Right renal cortex interstitium (tissue), 3 donors: ENCODE measurements at places on chromosomes 6 and 20. TPM values are rescaled to one million over a fixed set of nuclear protein-coding genes. Genes with fewer than 3 reads are reported as not detected.

DNA sequence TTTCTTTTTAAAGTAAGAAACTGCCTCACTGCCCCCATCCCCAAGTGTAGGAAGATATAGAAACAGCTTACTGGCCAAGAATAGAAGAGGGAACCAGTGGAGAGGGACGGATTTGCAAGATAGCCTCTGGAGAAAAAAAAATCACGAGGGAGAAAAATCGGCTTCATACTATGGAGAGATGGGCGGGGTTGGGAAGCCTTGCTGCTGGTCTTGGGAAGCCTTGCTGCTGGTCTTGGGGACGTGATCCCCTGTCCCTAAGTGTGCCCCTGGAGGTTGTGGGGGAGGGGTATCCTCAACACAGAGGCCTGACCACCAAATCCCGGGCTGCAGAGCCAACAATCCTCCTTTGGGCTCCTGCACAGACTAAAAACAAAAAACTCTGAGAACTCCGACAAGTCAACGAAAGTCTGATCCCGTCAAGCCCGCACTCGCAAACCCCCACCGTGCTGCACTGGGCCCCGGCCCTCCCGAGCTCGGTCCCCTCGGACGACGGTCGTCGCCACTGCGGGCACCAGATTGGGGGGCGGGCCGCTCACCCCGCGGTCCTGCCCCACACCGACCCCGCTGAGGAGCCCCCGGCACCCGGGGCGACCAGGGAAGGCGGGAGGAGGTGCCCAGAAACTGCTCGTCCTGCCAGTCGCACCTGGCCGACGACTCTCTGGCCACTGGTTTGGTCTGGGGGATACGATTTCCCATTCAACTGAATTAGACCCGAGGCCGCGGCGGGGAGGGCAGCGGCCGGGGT, 750 bp downstream of the MAP7 start:
- no peak for DNase-seq

Gene VWA7
- 8.5 TPM for polyA plus RNA-seq

Gene FOXA2
- 0.06 TPM for polyA plus RNA-seq

DNA sequence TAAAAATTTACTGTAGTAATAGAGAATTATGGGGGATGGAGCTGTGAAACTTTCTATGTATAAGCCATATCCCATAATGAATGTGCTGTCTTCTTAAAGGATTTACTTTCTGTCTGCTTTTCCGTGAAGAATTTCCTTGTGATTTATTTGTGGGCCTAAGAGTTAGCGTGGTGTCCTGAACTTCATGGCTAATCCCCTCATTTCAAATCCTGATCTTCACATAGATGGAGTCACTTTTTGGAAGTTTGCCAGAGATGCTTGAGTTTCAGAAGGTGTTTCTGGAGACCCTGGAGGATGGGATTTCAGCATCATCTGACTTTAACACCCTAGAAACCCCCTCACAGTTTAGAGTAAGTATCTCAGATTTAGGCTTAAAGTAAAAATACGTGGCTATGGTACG, 19.4 kb upstream of the CLDN20 start:
- DNase-seq: no peak

DNA sequence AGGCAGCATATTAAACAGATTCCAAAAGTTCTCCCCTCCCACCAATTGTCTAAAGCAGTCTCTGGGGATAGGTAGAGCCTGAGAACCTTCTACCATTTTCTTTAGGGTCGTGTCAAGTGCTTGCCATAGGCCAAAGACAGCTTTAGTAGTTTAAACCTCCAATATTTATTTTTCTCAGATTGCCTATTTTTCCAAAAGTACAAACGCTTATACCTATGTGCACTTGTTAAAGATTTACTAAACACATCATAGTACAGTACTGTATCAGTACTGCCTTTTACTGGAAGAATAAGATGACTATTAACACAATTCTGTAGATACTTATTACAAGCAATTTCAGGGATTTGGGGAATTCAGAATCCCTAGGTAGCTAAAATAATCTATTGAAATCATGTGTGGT, 29.4 kb downstream of the AKIRIN2 start:
- DNase-seq: no peak

GRCh38 chr20:1241456-1241855, 15.6 kb downstream of the RAD21L1 start:
- DNase-seq: no peak

DNA sequence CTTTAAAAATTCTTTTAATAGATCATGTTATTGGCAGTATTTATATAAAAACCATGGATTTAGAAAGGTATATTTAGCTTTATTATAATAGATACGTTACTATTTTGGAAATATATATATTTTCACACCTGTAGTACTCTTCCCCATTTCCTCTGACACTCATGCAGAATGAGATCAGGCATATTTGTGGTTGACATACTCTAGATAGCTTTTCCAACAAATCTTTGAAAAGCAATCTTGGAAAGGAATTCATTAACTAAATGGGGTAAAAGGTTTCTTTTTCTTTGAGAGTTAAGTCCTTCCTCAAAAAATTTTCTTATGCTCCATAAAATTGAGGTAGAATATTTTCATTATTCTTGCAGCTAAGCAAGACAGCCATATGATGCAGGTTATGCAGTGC, 14.5 kb downstream of the ASF1A start:
- DNase-seq: no peak

Gene TRERF1
- polyA plus RNA-seq: 14.0 TPM

DNA sequence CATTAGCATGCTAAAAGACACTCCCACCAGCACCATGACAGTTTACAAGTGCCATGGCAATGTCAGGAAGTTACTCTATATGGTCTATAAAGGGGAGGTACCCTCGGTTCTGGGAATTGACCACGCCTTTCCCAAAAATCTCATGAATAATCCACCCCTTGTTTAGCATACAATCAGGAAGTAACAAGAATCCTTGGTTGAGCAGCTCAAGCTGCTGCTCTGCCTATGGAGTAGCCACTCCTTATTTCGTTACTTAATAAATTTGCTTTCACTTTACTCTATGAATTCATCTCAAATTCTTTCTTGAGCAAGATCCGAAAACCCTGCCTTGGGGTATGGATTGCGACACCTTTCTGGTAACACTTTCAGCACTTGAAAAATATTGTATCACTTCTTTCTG, 243.0 kb downstream of the BMP2 start:
- no peak for DNase-seq

DNA sequence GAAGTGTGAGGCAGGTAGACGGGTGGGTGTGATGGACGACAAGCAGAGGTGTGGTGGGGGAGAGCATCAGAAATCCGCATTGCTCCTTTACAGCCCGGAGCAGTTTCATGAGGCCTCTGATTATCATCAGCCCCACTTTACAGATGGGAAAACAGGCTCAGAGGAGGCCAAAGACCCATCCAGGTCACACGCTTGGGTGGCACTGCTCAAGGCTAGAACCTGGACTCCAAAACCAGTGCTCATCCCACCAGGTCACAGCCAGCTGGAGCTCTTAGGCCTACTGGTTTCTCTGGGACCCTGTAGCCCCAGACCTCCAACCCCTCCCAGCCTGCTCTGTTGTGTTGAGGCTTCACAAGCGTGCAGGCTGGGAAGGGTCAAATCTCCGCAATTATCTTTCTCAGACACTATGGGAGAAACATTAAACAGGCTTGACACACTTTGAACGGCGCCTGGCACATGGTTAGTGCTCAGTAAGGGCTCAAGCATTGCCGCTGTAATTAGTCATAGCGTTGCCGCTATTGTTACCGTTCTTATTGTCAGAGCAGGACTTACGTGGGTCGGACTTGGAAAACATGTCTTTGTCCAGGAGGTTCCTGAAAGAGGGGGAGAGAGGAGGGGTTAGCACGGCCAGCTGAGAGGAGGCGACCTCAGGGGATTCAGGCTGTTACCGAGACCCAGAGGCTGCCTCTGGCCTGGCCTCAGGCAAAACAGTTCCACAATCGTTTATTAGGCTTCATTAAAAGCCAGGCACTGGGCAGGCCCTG, 16.6 kb downstream of the CPNE5 start:
- no peak for DNase-seq

- DNase-seq: no peak
Measured at GRCh38 chr6:142416686-142417085, 114.9 kb downstream of the ADGRG6 start.

Gene OR12D3
- not detected for polyA plus RNA-seq

- no peak for DNase-seq
Measured at GRCh38 chr6:7909323-7910276, 988 bp downstream of the TXNDC5 start.

DNA sequence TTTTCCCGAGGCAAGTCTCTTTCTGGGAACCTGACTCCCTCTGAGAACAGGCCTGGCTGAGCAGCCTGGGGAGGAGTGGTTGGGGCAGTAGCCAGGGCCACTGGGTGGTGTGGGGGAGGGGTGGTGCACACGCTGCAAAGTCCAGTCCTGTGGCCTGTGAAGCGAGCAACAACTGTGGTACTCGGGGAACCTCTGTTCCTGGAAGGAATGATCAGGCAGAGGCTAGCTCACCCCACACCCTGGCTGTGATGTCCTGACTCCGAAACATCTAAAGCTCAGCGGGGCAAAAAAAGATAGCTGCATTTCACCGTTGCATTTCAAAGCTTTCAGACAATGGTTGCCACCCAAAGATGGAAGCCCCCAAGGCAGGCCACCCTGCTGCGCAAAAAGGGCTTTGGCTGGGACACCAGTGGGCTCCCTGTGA, 25.5 kb downstream of the PCK1 start:
- DNase-seq: no peak

Gene NTSR1
- polyA plus RNA-seq: 1.0 TPM
